ENCODE measurements at places on chromosomes 7 and 10.

DNA sequence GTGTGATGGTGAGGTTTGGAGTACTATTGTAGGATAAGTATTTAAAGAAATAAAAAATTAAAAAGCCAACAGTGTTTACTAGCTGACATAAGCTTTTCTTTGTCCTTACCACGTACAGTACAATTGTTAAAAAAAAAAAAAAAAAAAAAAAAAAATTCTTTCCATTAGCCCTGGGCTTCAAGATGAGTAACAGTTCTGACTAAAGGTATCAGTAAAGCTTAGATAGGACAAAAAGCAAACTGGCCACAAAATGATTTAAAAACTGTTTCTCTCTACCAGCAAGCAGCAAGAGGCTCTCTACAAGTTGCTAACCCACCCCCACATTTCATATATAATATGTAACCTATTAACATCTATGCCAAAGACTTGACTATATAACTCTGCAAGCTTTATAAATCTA, 17.5 kb downstream of the HYCC1 start:
- DNase-seq: no peak

GRCh38 chr7:15490291-15490690, 71.5 kb downstream of the AGMO start:
- DNase-seq: no peak

DNA sequence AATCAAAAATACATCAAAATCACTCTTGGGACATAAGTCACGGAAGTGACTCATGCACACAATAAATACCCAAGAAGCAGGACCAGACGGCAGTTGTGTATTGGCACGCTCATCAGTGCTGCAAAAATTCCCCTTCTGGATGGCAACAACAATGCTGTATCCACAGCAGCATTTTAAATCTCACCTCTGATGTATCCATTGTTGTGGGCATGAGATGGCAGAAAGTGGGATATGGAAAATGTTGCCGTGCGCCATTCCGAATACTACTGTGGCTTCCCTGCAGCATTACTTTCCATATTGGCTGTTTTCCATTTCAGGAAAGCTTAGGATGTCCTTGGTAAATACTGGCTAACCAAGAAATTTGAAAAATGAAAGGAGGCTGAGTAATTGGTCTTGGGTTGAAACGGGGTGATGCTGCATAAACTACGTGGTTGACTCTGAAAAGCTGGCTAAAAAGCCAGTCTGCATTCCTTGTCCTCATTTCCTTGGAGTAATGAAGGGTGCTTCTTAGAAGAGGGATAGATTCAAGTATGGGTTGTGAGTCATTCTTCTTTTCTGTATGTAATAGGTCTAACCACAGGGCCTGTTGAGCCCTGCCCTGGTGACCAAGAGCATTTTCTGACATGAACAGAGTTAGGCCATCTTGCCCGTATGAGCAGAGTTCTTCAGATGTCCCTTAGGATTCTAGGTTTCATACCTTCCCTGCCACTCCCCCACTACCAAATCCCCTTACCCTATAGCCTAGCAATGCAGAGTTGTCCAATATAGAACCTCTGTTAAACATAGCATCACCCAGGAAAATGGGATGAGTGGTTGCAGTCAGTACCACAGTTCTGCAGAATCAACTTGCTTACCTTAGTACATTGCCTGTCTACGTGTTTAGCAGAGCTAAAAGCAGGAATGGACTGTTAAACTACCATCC, 36.3 kb upstream of the TOMM7 start:
- DNase-seq: no peak

- no peak for DNase-seq
These were observed 73.6 kb downstream of the ABCA13 start for GRCh38 chr7:48244864-48245271.

- DNase-seq: no peak
These were observed 171.8 kb upstream of the AHR start for GRCh38 chr7:17126413-17127268.

DNA sequence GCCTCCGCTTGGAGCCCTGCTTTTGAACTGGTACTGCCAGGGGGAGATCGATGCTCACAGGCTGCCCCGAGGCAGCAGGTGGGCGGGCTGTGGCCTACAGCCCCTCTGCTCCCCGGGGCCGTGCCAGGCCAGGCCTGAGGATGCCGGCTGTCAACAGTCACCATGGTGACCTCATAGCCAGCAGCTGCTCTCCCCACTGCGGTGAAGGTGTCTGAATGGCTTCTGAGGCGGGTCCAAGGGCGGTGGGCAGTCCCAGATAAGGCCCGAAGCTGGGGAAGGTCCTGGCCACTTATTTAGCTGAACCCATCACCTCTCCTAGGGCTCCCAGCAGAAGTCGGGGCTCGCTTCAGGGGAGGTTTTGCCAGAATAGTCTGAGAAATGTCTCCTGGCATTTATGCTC, 179.3 kb downstream of the ARHGAP12 start:
- peak; percentile 15 for DNase-seq

GRCh38 chr10:101644002-101644401, 51.0 kb downstream of the FBXW4 start:
- DNase-seq: no peak

DNA sequence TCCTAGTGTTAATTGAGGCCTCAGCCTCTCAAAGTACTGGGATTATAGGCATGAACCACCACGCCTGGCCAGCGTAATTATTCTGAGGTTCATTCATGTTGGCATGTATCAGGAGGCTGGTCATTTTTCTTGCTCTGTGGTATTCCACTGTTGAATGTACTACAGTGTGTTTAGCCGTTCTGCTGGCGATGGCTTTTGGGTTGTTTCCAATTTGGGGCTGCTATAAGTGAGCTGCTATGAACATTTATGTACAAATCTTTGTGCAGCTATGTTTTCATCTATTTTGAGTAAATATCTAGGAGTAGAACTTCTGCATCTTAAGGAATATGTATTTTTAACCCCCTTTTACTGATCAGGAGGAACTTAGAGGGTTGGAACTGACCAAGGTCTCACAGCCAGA, 145.8 kb downstream of the AUTS2 start:
- DNase-seq: no peak

DNA sequence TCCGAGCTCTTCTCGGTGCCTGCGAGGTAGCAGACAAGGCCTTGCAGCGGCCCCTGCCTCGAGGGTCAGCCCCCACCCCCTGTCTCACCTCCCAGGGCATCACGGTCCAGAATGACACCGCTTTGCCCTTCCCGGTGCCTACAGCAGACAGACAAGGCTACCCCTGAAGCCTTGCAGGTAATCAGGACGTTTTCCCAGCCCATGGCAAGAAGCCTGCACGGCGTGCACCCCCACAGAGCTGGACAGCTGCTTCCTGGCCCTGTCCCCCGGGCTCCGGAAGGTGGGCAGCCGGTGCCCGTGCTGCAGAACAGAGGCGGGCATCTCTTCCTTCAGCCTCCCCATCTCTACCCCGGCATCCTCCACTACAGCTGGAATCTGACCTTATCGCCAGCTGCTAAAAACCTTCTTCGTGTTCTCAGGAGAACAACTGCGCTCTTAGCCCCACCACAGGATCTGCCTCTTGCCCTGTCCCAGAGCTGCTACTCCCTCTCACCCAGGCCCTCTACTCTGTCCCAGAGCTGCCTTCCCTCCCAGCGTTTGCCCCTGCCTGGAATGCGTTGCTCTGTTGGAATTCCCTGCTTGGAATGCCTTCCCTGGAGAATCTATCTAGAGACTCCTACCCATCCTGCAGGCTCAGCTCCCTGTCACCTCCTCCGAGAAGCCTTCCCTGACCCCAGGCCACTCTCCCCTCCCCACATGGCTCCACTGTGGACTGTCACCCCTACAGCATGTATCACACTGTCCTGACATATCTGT, 4.7 kb downstream of the MYL10 start:
- no peak for DNase-seq

DNA sequence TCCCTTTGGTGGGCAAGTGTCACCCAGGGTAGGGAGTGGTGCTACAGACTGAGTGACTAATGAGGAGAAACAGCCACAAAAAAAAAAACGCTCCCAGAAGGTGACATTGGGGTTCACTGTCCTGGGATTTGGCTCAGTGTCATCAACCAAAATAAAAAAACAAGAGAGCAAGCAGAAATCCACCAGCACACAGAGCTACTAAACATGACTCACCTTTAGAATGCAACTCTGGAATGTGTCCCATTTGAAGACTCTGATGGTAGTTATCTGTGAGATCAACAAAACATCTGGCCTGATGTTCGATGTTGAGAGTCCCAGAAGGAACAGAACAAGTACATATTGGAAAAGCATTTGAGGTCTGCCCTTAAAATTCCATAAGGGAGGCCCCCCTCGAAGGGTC, 200.3 kb upstream of the LYZL2 start:
- no peak for DNase-seq

GRCh38 chr7:50779427-50779826, 3.3 kb downstream of the GRB10 start:
- DNase-seq: no peak

- no peak for DNase-seq
These were observed 66.9 kb downstream of the SLC29A4 start for GRCh38 chr7:5349437-5350173.

- no peak for DNase-seq
These were observed 165.6 kb upstream of the FAM3C start for GRCh38 chr7:121561717-121562116.

DNA sequence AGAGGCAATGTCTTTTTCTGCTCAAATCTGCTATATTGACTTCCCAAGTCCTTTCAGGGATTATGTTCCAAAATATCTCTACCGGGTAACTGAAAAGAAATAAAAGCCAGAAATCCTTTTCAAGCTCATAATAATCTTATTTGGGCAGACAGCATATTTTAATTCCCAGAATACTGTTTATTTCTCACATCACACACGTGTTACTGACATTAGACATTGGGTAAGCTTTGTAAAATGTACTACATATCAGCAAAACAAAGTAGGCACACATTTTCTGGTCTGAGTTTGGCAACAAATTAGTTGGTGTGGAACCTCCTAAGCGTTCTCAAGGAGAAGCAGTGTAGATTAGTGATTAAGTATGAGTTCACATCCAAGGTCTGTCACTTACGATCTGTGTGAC, 10.4 kb upstream of the PTPRZ1 start:
- no peak for DNase-seq

DNA sequence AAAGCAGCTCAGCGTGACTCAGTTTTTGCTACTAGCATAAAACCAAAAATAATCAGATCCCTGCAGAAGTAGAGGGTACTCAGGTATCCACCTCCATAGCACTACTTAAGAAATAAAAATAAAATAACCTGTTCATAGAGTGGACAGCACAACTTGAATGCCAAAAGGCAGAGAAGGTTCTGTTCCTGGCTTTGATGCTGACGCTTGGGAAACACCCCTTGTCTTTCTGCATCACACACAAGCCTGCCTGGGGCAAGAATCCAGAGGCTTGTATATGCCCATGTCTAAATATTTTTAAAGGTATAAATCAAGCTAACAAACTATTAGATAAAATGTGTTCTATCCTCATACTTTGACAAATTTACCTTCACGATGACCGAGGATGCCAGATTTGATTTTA, 207.3 kb downstream of the KIAA1217 start:
- DNase-seq: no peak
